Daoy (cell line): ENCODE measurements at places on chromosomes 3 and 15. TPM values are rescaled to one million over a fixed set of nuclear protein-coding genes. Genes with fewer than 3 reads are reported as not detected.

SOX2 gene
- 3.1 and 4.3 TPM in 2 replicates for total RNA-seq

MUSTN1 gene
- not detected in 2 replicates for total RNA-seq

PCSK6 gene
- 8.1 and 8.8 TPM in 2 replicates for total RNA-seq

HESX1 gene
- 0.11 TPM in 1 of 2 replicates, not detected in the other for total RNA-seq

SLC7A14 gene
- total RNA-seq = 0.17 and 0.18 TPM in 2 replicates

KLHDC8B gene
- 2.1 and 3.2 TPM in 2 replicates for total RNA-seq

TLR9 gene
- total RNA-seq = not detected in 2 replicates

DNA sequence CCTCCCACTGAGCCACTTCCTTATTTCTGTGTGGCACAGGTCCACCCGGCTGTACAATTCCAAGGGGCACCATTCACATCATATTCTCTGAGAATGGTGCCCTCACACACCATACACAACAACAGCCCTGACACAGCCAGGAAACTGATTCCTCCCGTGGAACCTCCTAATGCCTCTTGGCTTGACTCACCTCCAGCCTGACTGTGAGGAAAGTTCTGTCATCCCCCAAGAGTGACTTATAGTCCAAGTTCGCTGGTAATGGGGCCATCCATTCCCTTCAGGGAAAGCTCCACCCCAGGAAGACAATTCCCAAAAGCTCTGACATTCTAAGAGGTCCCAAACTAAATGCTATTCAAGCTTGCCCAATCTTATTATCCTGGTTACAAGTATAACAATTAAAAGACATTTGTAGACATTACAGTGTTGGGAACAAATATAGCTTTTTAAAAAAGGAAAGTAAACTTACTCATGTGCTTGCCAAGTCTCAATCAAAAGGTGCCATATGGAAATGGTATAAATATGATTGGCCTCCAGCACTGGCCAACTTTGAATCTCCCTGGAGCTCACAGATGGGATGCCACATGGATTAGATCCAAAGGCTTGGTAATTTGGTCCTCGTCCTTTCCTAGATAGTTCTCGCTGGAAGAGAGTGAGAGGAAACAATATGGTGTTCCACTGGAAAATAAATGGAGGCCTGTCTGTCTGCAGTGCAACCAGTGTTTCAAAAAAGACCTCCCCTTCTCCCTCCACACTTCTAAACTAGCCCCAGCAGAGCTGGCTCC, 56.3 kb upstream of the PSMD6 start:
- no peak for DNase-seq

DNA sequence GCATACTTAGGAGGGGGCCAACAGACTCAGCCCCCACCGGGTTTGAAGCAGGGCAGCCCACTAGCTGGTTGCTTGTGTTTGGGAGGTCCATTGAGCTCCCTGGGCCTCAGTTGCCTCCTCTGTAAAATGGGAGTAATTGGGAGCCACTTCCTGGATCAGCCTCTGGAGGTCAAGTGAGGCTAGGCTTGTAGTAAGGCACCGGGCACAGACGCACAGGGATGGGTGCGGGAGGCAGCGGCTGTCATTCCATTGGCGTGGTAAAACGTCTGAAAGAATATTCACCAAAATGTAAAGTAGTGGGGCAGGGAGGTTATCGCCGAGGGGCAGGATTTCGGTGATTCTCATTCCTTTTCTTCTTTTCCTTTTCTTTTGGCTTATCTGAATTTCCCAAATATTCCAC, 64.6 kb downstream of the TLE3 start:
- no peak for DNase-seq

GRCh38 chr3:189942948-189943347, 177.7 kb downstream of the P3H2 start:
- no peak for DNase-seq

- DNase-seq = no peak
Observed at GRCh38 chr15:89089316-89090230, 1.3 kb downstream of the ABHD2 start.

DNA sequence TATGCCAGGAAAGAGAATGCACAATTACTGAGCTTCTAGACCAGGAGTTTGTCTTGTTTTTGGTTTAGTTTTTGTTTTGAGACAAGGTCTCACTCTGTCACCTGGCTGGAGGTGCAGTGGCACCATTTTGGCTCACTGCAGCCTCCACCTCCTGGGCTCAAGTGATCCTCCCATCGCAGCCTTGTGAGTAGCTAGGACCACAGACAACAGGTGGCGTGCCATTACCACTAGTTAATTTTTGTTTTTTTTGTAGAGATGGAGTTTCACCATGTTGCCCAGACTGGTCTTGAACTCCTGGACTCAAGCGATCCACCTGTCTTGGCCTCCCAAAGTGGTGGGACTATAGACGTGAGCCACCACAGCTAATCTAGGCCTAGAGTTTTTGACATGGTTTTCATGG, 104.4 kb upstream of the CCDC54 start:
- peak; percentile 9 for DNase-seq

- no peak for DNase-seq
Observed at GRCh38 chr3:59254433-59254832, 204.6 kb upstream of the CFAP20DC start.

GRCh38 chr15:72227192-72227586, 3.8 kb downstream of the PKM start:
- DNase-seq = peak; percentile 87

DNA sequence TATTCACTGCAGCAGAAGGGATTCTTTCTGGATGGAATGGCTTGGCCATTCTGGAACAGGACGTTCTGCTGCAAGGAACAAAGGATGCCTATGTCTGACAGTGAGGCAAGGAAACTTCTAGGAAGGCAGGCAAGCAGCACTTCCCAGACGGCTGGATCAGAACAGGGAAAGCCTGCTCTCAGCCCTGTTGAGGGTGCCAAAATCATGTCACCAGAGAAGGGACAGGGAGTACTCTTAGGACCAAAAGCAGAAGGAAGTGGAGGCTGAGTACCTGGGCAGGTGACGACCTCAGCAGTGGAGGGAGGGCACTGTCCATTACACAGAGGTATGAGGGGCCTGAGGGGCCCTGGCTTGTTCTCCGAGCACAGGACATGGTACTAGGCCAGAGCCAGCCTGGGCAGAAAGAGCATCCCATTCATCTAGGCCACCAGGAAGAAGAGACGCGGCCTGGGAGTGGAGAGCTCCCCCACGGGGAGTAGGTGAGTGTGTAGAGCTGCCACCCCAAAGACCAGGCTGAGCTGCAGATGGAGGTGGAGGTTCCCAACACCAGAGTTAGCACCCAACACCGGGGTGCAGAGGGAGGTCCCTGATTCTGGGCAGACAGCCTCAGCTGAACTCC, 9.6 kb downstream of the KLF15 start:
- no peak for DNase-seq

DNA sequence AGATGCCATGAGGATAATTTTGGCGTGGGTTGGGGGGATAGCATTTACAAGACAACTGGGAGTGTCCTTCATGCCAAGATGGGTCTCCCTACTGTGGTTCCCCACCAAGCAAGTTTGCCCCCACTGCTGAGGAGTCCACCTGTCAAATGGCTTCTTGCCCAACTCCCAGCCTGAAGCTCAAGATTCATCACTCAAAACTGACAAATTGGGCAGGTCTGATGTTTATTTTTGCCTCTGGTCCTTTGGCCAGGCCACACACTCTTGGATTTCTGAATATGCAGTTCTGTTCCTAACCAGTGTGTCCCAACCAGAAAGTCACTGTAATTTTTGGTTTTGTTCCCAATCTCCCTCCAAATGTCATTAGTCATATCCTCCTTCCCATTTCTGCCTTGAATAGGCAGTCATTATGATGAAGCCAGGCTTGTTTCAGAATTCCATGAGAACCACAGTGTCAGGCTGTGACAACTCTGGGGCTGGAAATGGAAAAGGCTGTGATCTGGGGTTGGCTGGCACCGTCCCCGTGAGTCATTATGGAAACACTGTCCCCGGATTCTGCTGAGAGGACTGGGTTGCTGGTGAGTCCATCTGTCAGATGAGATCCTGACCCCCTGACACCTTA, 29.3 kb upstream of the MEF2A start:
- DNase-seq = peak; percentile 85

DNA sequence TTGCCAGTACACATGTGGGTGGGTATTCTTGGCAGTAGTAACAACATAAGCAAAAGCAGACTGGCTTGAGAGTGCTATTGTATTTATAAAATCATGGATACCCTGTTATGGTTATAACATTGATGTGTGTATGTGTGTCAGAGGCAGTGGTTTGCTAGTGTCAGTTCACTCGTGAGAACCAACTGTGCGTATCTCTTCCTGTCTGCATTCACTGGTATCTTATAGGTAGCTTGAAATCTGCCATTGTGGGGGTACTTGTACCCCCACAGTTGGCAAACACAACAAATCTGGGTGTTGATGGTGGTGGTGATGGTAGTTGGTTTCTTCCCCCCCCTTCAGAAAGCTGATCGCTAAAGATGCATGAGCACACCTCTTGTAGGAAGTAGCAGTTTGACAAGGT, 355.8 kb upstream of the SATB1 start:
- DNase-seq = no peak

DNA sequence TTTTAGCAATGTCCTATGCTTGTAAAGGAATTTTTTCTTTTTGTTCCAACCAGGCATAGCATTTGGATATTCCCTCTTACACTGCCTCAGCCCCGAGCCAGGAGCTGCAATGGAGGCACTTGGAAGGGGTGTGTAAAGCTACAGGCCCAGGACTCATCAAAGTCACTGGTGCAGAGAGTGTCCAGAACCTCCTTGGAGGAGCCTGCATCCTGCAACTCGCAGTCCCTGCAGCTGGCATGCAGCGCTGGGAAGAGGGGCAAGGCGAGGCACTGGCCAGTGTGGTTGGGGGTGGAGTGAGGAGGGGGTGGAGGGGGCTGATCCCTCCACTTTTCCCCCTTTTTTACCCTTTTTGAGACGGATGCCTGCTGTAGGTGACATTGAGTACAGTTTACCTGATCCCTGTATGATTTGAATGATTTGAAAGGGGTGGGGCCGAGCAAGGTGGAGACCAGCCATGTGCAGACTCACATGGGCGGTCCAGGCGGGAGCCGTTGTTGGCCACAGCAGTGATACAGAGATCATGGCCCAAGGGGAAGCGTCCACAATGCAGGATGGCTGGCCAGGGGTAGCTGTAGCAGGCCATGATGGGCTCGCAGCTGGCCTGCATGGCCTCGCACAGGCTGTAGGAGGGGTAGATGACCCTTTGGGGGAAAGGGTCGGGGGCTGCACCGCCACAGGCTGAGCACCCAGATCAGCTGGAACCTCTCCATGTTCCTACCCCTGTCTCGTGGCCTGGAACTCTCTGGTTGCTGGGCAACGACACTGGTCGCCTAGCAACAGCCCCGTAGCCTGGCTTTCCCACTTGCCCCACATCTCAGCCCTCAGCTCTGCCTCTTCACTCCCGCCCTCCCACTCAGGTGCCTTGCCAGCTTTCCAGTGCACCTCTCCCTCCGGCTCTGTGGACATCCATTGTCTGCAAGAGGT, 7.9 kb downstream of the P4HTM start:
- no peak for DNase-seq
